ENCODE measurements at places on chromosomes 7 and 10. TPM values are rescaled to one million over a fixed set of nuclear protein-coding genes. Genes with fewer than 3 reads are reported as not detected.

The FAM13C gene
- 0.21 TPM for total RNA-seq

The TFR2 gene
- total RNA-seq: 0.34 TPM

The HKDC1 gene
- total RNA-seq: 126 TPM

The FKBP6 gene
- total RNA-seq: not detected

The PANK1 gene
- total RNA-seq: 4.7 TPM

The GPR26 gene
- 0.55 TPM for total RNA-seq

The H2BK1 gene
- total RNA-seq: not detected

The AKR1D1 gene
- total RNA-seq: not detected

The FANK1 gene
- total RNA-seq: 5.3 TPM

The ASL gene
- 51.1 TPM for total RNA-seq

The MMD2 gene
- not detected for total RNA-seq

The EN2 gene
- 0.07 TPM for total RNA-seq

GRCh38 chr7:107989618-107990373, 13.2 kb downstream of the LAMB1 start:
- DNase-seq: no peak

DNA sequence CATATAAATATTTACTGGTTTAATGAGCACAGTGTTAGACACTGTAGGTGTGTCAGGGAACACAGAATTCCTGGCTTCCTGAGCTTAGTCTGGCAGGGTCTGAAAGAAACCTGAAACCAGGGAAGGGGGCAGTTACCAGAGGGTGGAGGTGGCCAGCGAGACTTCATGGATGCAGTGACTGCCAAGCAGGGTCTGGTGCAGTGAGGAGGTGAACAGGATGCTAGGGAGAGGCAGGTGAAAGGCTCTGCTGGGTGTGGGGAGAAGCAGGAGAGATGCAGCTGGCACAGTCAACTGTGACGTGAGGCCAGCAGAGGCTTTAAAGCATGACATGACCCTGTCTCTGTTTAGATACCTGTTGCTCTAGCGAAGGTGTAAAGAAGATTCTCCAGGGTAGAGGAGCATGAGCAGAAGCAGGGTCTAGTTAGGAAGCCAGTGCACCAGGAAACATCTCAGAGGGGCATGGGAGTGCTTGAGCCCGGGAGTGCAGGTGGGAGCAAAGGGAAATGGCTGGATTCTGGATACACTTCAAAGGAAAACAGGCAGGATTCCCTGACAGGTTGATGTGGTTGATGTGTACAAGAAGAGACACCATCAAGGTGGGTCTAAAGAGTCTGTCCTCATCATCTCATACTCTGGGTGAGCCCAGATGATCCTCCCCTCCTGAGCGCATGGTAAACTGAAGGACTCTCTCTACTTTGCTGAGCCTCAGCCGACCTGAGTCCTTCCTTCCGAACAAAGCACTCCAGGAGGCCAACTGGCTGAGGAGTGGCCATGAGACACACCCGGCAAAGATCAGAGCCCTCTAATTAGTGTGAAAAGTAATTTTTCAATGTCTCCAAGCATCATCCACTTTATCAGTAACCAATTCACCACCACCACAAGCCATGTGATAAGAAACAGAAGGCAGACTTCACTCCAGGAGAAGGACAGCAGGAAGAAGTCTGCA, 186.8 kb downstream of the COBL start:
- DNase-seq: no peak

DNA sequence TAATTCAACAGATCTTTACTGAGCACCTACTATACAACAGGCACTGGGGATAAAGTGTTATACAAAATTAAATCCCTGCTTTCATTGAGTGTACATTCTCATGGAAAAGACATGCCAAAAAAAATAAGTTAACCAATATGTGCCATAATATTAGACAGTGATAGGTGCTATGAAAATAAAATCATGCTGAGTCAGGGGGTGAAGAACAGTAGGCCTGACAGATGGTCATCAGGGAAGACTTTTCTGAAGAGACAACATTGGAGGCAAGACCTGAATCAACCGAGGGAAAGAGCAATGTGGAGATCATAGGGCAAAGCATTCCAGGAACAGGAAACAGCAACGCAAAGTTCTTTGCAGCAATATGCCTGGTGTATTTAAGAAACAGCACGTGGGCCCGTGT, 135.5 kb downstream of the C1GALT1 start:
- DNase-seq: no peak

GRCh38 chr10:133465191-133465949, 11.6 kb downstream of the SCART1 start:
- DNase-seq: no peak

DNA sequence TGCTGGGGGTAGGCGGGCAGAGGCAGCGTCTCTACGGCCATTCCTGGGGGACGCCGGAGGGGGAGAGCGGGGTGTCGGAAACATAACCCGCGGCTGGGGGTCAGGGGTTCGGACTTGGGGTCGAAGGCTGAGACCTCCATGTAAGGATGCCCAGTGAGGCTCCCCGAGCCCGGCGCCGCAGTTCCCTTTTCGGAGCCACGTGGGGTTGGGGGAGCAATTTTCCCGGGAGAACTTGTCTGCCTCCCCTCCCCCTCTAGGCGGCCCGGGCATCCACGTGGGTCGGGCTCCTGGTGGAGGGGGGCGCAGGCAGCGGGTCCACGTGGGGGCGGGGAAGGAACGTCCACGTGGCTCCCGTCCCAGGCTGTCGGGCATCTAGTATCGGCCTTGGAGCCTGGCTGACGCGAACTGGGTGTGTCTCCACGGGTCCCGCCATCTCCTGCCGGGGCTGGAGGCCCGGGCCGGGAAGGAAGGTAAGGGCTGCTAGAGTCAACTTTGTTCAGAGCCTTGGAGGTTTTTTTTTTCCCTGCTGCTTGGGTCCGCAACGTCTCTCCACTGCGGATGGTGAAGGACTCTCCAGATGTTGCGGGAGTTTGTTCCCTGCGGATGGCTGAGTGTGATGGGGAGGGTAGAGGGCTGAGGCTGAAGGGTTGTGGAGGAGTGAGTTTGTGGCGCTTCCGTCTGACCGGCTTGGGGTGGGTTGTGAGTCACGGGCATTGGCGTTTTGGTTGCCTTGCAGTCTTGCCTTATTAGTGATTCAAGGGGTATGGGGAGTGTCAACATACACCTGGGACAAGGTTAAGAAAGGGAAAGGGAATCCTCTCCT, 744 bp downstream of the PPRC1 start:
- DNase-seq: no peak

DNA sequence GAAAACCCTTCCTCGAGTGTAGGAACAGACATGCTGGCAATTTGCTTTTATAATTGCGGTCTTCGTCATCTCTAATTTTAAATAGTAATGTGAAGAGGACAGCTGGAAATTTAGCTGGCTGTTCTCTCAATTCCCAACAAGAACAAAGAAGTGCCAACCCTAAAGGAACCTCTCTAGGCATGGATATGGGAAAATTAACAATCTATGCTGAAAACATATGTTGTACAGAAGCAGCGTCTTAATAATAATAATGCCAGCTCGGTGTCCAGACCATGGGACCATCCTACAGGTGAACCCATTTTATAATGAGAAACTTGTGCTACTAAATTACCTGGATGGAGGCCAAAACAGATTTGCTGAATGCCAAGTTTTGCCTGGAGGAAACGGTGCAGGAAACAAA, 641.4 kb upstream of the MGMT start:
- DNase-seq: no peak

DNA sequence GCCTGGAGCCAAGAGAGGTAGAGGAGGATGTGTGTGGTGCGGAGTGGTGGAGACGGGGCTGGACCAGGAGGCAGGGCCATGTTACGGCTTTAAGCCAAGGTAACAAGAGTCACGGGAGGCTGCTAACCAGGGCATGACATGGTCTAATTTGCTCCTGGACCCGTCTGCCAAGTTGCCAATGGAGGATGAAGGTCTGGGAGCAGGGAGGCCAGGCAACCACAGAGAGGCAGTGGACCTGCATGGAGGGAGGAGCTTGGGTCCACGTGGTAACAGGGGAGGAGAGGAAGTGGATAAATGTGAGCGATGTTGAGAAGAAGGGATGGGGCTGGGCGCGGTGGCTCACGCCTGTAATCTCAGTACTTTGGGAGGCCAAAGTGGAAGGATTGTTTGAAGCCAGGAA, 31.0 kb downstream of the SRRM3 start:
- no peak for DNase-seq

- no peak for DNase-seq
Observed at GRCh38 chr7:137846827-137847567, at the start of gene DGKI. TSS of gene DGKI (minus strand) at chr7:137846974.

DNA sequence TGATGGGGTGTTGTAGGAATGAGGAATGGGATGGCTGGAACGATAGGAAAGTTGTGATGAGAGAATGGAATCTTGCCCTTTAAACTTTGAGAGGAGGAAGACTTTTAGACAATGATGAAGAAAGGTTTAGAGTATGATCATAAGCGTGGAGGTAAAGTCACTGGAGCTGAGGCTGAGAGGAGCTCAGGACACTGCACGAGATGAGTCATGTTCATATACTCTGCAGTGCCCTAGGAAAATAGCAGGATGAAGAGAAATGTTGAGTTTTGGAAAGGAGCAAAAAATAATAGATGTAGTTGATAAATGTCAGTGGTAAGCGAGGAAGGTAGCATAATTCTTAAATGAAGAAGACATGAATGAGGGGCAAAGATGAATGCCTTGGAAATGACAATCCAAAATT, 28.3 kb upstream of the CUL1 start:
- DNase-seq: no peak

DNA sequence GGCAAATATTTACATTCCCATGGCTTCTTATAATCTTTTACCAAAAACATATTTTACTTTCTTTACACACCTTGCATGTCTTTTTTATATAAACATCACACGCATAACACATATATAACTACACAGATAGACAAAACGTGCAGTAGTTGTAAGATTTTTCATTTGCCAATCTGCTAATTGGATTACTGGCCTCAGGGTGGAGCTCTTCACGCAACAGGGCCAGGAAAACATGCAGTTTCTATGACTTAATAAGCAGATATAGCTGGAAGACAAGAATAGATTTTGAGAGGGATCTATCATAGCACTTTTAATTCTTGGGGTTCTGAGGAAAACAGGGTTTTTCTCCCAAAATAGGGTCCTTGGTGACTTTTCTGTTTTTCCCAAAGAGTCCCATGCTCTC, 12.7 kb downstream of the ACADSB start:
- DNase-seq: no peak

GRCh38 chr10:21368022-21368582, 157.4 kb downstream of the SKIDA1 start:
- no peak for DNase-seq

GRCh38 chr10:51029172-51029641, 45.1 kb upstream of the PRKG1 start:
- no peak for DNase-seq

- peak; percentile 75 for DNase-seq
Observed at GRCh38 chr10:3468919-3469638, 296.5 kb upstream of the PITRM1 start.

GRCh38 chr7:4109481-4110110, 572.5 kb upstream of the FOXK1 start:
- DNase-seq: no peak

- DNase-seq: no peak
Observed at GRCh38 chr7:152489044-152489443, 53.2 kb upstream of the KMT2C start.

GRCh38 chr7:1434891-1435670, 24.2 kb downstream of the MICALL2 start:
- no peak for DNase-seq

- no peak for DNase-seq
Observed at GRCh38 chr10:51082857-51083256, 8.6 kb downstream of the PRKG1 start.

GRCh38 chr10:70791386-70792039, 6.3 kb upstream of the TBATA start:
- DNase-seq: no peak

DNA sequence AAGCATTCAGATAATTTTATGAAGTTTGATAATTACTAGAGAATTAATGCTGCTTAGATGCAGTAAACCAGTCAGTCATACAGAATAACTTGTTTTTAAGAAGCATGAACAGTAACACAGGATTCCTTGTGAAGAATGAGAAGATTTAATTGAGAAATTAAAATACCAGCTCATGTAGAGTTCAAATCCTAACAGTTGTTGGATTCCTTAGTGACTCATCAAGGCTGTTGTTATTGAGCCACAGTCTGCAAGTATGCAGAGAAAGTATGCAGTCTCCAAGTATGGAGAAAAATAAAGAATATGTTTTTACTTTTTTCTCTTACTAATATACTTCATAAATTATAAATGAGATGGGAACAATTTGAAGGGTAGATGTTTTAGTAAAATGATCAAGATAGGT, 30.2 kb upstream of the CYP26C1 start:
- peak; percentile 51 for DNase-seq

GRCh38 chr10:125060826-125061556, 99.4 kb downstream of the CTBP2 start:
- peak; percentile 59 for DNase-seq

GRCh38 chr10:113087165-113088029, 137.3 kb downstream of the TCF7L2 start:
- DNase-seq: peak; percentile 99

Measured in kidney epithelial cell (primary cell).